ENCODE measurements at places on chromosomes 13 and 19.

- no peak for DNase-seq
Observed at GRCh38 chr19:7360393-7360984, 11.8 kb downstream of the ARHGEF18 start.

- DNase-seq = no peak
Observed at GRCh38 chr13:113888701-113889330, 24.9 kb upstream of the GAS6 start.

DNA sequence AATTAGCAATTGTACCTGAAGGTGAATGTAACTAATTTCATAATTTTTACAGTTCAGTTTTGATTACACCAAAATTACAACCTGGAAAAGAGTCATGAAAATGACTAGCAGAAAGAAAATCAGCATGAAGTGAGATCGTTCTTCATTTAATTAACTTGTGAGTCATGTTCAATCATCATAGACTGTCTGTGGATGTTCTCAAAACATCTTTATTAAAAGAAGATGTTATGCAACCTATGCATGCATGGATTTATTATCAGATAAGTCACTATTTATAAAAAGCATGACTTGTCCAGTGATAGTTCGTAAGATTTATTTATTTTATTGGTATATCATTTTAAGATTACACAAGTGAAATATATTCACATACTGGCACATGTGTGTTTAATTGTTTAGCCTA lies 245.9 kb downstream of the ITGBL1 start:
- no peak for DNase-seq

DNA sequence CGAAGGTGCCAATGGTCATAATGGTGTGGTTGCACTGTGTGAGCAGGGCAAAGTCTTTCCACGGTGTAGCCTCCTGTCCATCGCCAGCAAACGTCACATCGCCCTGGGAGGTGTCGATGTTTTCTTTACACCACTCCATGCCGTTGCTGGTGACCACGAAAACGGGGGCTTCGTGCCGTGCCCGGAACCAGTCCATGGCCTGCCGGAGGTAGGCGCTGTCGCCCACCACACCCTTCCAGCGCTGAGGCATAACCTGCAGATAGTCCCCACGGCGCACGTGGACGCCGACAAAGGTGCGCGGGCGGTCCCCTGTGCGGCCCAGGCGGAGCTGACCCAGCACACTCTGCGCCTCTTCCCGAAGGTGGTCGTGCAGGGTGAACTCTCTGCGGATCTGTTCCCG lies 2.1 kb downstream of the FUT1 start:
- DNase-seq = no peak

- no peak for DNase-seq
Observed at GRCh38 chr13:93984876-93985275, 494.6 kb downstream of the DCT start.

- DNase-seq = no peak
Observed at GRCh38 chr13:22103046-22104027, 432.5 kb downstream of the FGF9 start.

DNA sequence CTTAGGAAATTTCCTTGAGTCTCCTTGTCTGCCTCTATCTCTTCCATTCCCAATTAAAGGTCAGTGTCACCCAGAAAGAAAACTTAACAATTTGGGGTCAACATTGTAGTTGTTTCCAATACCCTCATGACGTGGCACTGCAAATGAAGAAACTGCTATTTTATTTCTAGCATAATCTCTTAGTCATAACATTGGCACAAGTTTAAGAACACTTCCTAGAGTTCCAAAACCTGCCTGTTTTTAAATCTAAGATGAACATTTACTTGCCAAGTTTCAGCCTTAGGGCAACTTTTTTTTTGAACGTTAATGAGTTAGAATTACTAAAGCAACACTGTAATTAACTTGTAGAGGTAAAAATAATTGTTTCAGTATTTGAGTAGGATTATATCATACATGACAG lies 108.0 kb downstream of the LMO7 start:
- no peak for DNase-seq

DNA sequence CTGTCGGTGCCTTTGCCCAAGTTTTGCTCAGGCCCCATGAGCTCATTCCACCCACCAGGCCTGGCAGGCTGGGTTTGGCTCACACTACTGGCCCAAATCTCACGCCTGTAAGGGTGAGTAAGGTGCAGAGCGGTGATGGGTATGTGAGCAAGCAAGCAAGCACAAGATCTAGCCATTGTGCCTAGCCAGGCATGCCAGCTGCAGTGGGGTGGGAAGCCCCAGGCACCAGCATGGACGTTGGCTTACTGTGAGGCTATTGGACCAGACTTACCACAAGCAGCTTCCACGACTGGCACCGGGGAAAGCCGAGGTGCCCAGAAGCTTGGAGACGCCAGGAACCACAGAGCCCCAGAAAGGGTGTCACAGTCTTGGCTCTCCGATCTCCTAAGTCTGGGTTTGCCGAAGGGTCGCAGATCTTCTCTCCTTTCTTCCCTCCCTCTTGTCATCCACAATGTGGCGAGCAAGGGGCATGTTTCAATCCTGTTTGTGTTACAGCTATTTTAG lies 2659.4 kb upstream of the PCDH20 start:
- no peak for DNase-seq

- DNase-seq = no peak
Observed at GRCh38 chr13:94712812-94713560, 641 bp upstream of the SOX21 start.

GRCh38 chr13:99041788-99042187 lies 63.9 kb upstream of the DOCK9 start:
- no peak for DNase-seq

- DNase-seq = no peak
Observed at GRCh38 chr19:19594381-19594780, 24.1 kb downstream of the PBX4 start.

GRCh38 chr13:101289764-101290163 lies 126.5 kb downstream of the NALCN start:
- no peak for DNase-seq

- no peak for DNase-seq
Observed at GRCh38 chr19:3338541-3339181, 27.7 kb upstream of the NFIC start.

- no peak for DNase-seq
Observed at GRCh38 chr13:21530656-21531055, 71.6 kb upstream of the ZDHHC20 start.

GRCh38 chr13:107005577-107005976 lies 437.6 kb upstream of the ARGLU1 start:
- DNase-seq = no peak

DNA sequence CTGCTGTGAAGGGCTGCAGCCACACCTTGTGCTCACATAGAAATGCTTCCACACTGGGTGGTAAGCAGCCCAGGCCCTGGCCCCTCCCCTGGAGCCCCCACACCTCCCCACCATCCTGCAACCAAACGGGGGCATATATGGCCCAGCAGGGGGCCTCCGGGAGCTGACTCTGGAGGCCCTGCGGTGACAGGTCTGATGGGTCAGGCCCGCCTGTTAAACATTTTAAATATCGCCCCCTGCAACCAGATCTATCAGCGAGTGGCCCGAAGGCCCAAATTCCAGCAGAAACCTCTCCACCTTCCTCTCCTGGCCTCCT lies 48.0 kb upstream of the KATNAL1 start:
- DNase-seq = no peak

DNA sequence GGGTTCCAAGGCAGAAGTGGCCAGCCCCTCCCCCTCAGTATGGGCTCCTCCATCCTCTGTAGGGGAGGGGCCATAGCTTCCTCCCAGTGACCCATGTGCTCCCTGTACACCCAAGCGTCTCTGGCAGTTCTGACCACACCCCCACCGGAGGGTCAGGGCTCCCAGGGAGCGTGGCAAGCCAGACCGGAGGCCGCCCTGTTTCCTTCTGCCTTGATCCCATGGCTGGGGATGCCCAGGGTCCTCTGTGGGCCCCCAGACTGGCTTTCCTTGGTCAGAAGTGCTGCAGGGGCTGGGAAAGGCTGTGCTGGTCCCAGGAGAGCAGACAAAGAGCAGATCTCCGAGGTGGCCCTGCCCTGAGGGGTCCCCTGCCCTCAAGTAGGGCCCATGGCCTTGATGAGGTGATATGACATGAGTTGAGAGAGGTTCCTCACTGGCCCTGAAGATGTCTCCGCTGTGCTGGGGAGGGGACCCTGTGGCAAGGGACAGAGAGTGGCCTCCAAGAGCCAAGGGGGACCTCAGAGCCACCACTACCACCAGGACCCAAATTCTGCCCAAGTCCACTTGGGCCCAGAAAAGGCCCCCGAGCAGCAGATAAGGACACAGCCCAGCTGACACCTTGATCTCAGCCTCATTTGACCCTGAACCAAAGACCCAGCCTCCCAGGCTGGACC lies 7.8 kb upstream of the F2RL3 start:
- no peak for DNase-seq

- no peak for DNase-seq
Observed at GRCh38 chr19:30206187-30206586, 166.0 kb upstream of the ZNF536 start.

- DNase-seq = no peak
Observed at GRCh38 chr19:14021474-14021873, 6.5 kb upstream of the RLN3 start.

GRCh38 chr13:112875627-112876026 lies 93.4 kb upstream of the MCF2L start:
- DNase-seq = no peak

- no peak for DNase-seq
Observed at GRCh38 chr19:5394551-5395505, 54.2 kb upstream of the PTPRS start.

DNA sequence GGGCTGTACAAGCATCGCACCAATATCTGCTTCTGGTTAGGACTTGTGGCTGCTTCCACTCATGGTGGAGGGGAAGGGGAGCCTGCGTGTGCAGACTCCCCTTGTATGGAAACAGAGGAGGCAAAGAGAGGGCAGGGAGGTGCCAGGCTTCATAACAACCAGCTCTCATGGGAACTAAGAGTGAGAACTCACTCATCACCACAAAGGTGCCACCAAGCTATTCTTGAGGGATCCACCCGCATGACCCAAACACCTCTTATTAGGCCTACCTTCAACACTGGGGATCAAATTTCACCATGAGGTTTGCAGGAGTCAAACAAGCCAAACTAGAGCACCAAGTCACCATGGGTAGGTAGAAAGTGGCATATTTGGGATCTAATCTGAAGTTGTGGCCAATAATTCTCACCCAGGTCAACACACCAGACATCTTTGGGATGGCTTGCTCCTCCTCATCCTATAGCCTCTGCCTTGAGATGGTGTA lies 46.4 kb downstream of the RUBCNL start:
- no peak for DNase-seq

GRCh38 chr13:36548129-36548528 lies 115.8 kb downstream of the CCNA1 start:
- no peak for DNase-seq

GRCh38 chr13:45040173-45040572 lies 50.8 kb downstream of the GPALPP1 start:
- no peak for DNase-seq

Measured in stimulated activated CD4-positive, alpha-beta T cell treated with anti-CD3 and anti-CD28 coated beads, TNF-alpha, amount 100 ng/mL, for 1 hour (primary cell).